Activated CD8-positive, alpha-beta memory T cell treated with anti-CD3 and anti-CD28 coated beads, Interleukin-2, amount 10 ng/mL, durations not matched to agents 7 days and 5 days (primary cell): ENCODE measurements at places on chromosomes 6 and 20. TPM values are rescaled to one million over a fixed set of nuclear protein-coding genes. Genes with fewer than 3 reads are reported as not detected.

The PSMB8 gene
- 461 TPM for total RNA-seq

DNA sequence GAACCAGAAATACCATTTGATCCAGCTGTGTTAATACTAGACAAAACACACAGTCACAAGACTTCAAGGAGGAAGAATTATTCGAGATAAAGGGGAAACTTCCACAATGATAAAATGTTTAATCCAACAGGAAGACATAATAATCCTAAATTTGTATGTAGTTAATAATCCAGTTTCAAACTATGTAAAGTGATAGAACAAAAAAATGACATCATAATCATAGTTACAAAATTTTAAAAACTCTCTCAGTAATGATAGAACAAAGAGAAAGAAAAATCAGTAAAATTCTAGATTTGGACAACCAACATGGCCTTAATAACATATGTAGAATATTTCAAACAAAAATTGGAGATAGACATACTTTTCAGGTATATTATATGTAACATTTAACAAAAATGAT, 38.9 kb downstream of the LINC00237 start:
- no peaks in the 10 kb centered on the region for H3K36me3 ChIP-seq
- H3K4me1 ChIP-seq: no peaks in the 10 kb centered on the region
- no peak overlapping the region for H3K4me3 ChIP-seq
- no peak overlapping the region for H3K27ac ChIP-seq

- H3K4me3 ChIP-seq: peak overlapping the region; percentile 81
- H3K36me3 ChIP-seq: peaks cover 16% of the 10 kb centered on the region
- peak overlapping the region; percentile 91 for H3K27ac ChIP-seq
- DNase-seq: no peak
- H3K4me1 ChIP-seq: peaks cover 41% of the 10 kb centered on the region
- H3K27me3 ChIP-seq: no peaks in the 10 kb centered on the region
Observed at GRCh38 chr6:83086751-83087150, 19.3 kb downstream of the DOP1A start.

GRCh38 chr6:30490026-30490876, 942 bp downstream of the HLA-E start:
- H3K27ac ChIP-seq: peak overlapping the region; percentile 98
- peak overlapping the region; percentile 99 for H3K4me3 ChIP-seq
- H3K36me3 ChIP-seq: peaks cover 55% of the 10 kb centered on the region
- peaks cover 2% of the 10 kb centered on the region for H3K27me3 ChIP-seq
- peaks cover 54% of the 10 kb centered on the region for H3K4me1 ChIP-seq

DNA sequence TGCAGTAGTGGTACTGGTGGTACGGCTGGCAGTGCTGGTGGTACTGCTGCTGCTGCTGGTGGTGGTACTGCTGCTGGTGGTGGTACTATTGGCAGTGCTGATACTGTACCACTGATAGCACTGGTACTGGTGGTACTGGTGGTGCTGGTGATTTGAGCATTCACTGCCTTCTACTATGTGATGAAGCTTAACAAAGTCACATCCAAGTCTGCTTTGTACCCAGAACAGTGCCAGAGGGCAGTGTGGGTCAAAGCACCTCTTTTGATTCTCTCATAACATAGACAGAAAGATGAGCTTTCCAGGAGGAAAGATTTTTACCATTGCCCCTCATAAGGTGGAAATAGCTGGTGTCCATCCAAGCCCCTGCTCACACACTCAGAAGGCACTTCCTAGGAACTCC, 48.7 kb downstream of the ANKRD6 start:
- H3K36me3 ChIP-seq: no peaks in the 10 kb centered on the region
- no peak overlapping the region for H3K4me3 ChIP-seq
- no peak for DNase-seq
- no peak overlapping the region for H3K27ac ChIP-seq
- H3K27me3 ChIP-seq: peaks cover 4% of the 10 kb centered on the region
- H3K4me1 ChIP-seq: peaks cover 6% of the 10 kb centered on the region

GRCh38 chr6:104604685-104605084, 255.0 kb downstream of the HACE1 start:
- no peak overlapping the region for H3K4me3 ChIP-seq
- no peak for DNase-seq
- H3K27me3 ChIP-seq: peaks cover 18% of the 10 kb centered on the region
- H3K27ac ChIP-seq: no peak overlapping the region
- H3K4me1 ChIP-seq: peaks cover 11% of the 10 kb centered on the region

DNA sequence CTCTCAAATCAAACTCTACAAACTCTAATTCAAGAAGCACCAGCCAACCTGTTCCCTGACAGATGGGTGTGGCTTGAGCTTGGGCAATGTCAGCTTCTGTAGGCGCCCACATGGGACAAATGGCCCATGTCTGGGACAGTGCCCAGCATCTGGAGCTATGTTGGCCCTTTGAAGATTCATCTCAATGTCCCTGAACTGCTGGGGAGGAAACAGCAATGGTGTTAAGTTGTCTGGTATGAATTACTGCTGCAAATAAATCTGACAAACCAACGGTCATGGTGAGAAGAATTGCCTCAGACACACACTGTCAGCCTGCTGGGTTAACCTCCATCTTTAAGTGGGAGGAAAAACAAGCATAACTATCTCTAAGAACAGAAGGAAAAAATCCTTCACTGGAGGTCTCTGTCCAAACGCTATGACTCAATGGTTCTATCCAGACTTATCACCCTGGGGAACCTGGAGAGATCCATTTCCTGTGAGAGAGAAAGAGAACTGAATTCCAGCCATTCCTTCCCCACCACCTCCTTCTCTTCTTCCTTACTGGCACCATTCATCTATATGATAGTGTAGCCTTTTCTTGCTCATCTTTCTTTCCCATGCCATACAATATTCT, 274.9 kb downstream of the CDH26 start:
- no peaks in the 10 kb centered on the region for H3K36me3 ChIP-seq
- no peak overlapping the region for H3K27ac ChIP-seq
- peaks cover 2% of the 10 kb centered on the region for H3K4me1 ChIP-seq
- H3K27me3 ChIP-seq: peaks cover 3% of the 10 kb centered on the region
- DNase-seq: no peak
